CD4-positive, alpha-beta memory T cell (primary cell): ENCODE measurements at places on chromosomes 4 and X. TPM values are rescaled to one million over a fixed set of nuclear protein-coding genes. Genes with fewer than 3 reads are reported as not detected.

Gene SHOX
- not detected for total RNA-seq

Gene SMS
- total RNA-seq, result 28.0 TPM

Gene CLDN24
- not detected for total RNA-seq

Gene MXD4
- total RNA-seq, result 66.5 TPM

DNA sequence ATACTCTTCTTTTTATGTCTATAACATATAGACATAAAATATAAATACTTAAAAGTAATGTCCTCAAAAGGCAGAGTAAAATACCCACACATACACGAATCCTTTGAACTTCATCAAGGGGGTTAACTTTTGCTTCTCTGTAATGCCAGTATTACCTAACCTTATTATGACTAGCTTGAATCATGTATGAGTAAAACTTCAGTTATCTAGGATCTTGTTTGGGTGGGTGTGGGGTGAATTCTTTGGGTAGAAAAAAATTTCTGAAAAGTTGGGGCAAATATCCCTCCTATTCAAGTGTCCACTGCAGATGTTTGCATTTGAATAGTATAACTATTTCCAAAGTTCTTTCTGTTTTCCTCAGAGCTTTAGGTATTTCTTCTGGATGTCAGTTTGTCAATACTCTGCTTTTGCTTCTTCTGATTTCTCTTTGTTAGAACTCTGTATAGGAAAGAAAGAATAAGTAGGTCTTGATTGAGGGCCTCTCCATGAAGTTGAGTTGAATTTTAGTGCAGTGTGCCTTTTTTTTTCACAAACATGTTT is 173.8 kb downstream of the ADGRL3 start:
- no peaks in the 10 kb centered on the region for H3K27me3 ChIP-seq
- H3K4me3 ChIP-seq, result no peak overlapping the region
- no peak for DNase-seq
- no peaks in the 10 kb centered on the region for H3K4me1 ChIP-seq
- H3K36me3 ChIP-seq, result no peaks in the 10 kb centered on the region

GRCh38 chr4:116150152-116150551 is 935.2 kb downstream of the TRAM1L1 start:
- H3K27ac ChIP-seq, result no peak overlapping the region
- no peak for DNase-seq
- no peaks in the 10 kb centered on the region for H3K36me3 ChIP-seq
- H3K4me3 ChIP-seq, result no peak overlapping the region
- no peaks in the 10 kb centered on the region for H3K4me1 ChIP-seq
- no peaks in the 10 kb centered on the region for H3K27me3 ChIP-seq

DNA sequence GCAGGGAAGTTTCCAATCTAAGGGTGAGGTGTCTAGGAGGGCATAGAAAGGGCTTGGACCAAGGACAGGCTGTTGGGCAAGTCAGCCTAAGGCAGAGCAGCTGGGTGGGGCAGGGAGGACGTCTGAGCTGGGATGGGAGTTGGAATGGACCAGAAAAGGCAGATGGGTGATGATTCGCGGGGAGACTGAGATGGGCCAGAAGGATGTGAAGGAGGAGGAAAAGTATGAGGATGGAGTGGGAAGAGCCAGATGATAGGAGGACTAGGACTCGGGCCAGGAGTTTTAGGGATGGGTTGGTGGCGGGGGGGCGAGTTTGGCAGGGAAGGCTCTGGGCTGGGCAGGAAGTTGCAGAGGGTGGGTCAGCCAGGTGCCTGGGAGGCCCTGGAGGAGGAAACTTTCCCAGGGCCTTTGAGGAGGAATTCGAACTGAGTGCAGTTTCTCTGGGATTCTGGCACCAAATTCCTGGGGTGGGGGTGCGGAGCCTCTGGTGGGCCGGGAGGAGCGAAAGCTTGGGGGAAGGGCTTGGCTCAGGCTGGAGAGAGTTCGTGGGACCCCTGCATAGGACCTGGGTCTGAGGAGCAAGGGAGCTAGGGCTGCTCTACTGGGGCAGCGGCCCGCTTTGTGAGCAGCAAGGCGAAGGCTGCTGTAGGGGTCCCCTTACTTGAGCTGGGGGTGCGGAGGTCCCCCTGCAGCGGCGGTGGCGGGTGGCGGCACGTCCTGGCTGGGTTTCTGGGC is 8.7 kb upstream of the TIMP1 start:
- DNase-seq, result no peak
- peaks cover 18% of the 10 kb centered on the region for H3K36me3 ChIP-seq
- H3K4me3 ChIP-seq, result no peak overlapping the region
- peaks cover 2% of the 10 kb centered on the region for H3K4me1 ChIP-seq
- no peak overlapping the region for H3K27ac ChIP-seq
- no peaks in the 10 kb centered on the region for H3K27me3 ChIP-seq

- H3K4me1 ChIP-seq, result no peaks in the 10 kb centered on the region
- no peaks in the 10 kb centered on the region for H3K36me3 ChIP-seq
- no peak for DNase-seq
- H3K27me3 ChIP-seq, result no peaks in the 10 kb centered on the region
Measured at GRCh38 chr4:23828020-23828715, 61.7 kb downstream of the PPARGC1A start.

DNA sequence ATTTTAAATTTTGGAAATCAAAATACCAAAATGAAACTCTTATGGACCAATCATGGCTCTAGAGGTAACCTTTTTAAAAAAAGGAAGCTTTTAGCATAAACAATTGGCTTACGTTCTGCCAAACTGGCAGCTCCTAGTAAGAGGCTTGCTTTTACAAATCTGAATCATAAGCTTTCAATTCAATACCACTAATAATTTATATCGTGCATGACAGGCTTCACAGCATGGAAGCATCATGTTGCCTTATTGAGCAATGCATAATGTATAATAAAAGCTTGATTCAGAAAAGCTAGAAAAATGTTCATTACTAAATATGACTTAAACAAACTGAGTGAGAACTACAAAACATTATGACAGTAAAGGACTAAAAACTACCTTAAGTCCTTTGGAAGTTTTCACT is 280.9 kb downstream of the IQCM start:
- H3K4me3 ChIP-seq, result no peak overlapping the region
- H3K27me3 ChIP-seq, result no peaks in the 10 kb centered on the region
- no peak overlapping the region for H3K27ac ChIP-seq
- DNase-seq, result no peak
- no peaks in the 10 kb centered on the region for H3K4me1 ChIP-seq

- H3K27me3 ChIP-seq, result peaks cover 23% of the 10 kb centered on the region
- H3K4me1 ChIP-seq, result peaks cover 13% of the 10 kb centered on the region
- no peak overlapping the region for H3K27ac ChIP-seq
- no peaks in the 10 kb centered on the region for H3K36me3 ChIP-seq
- peak; percentile 47 for DNase-seq
- peak overlapping the region; percentile 53 for H3K4me3 ChIP-seq
Measured at GRCh38 chr4:168831919-168832762, 177.9 kb downstream of the CBR4 start.

DNA sequence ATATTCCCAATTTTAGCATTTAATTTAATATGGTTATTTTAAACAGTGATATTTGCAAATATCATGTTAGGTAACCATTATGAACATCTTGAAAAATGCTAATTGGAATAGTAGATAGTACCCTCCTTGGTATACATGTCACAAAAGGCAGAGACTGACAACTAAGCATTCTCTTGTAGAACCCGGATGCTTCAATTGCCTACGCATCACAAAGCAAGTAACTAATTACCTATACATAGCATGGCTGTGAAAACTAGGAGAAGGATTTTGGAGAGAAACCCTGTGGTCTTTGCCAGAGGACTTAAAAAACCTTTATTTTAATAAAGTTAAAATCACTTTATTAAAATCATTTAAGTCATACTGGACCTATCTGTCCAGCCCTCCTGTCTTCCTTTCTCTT is 764.1 kb upstream of the TENM3 start:
- H3K4me1 ChIP-seq, result no peaks in the 10 kb centered on the region
- H3K27me3 ChIP-seq, result no peaks in the 10 kb centered on the region
- H3K27ac ChIP-seq, result no peak overlapping the region
- DNase-seq, result no peak

- no peaks in the 10 kb centered on the region for H3K36me3 ChIP-seq
- H3K27ac ChIP-seq, result no peak overlapping the region
- no peaks in the 10 kb centered on the region for H3K4me1 ChIP-seq
- no peaks in the 10 kb centered on the region for H3K27me3 ChIP-seq
- no peak overlapping the region for H3K4me3 ChIP-seq
Measured at GRCh38 chr4:185305979-185306442, 89.7 kb downstream of the LRP2BP start.
